ENCODE measurements at places on chromosomes 13 and 19.

GRCh38 chr13:24802074-24802473, 38.1 kb downstream of the RNF17 start:
- DNase-seq: no peak

DNA sequence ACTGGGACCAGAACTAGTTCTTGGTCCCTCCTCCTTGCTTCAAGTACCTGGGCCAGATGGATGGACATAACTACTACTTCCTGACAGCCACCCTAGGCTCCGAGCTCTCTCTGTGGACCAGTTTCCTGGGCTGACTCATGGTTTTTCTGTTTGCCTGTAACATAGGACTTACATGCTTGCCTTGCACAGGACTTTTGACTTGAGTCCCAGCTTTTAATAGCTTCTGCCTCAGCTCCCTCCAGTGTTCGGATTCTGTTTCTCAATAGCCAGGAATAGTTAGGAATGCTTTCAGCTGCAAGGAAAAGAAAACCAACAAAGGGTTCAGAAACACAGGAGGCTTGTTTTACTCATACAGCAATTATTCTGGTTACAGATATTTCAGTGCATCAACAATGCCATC, 405.9 kb downstream of the ZNF536 start:
- DNase-seq: no peak

DNA sequence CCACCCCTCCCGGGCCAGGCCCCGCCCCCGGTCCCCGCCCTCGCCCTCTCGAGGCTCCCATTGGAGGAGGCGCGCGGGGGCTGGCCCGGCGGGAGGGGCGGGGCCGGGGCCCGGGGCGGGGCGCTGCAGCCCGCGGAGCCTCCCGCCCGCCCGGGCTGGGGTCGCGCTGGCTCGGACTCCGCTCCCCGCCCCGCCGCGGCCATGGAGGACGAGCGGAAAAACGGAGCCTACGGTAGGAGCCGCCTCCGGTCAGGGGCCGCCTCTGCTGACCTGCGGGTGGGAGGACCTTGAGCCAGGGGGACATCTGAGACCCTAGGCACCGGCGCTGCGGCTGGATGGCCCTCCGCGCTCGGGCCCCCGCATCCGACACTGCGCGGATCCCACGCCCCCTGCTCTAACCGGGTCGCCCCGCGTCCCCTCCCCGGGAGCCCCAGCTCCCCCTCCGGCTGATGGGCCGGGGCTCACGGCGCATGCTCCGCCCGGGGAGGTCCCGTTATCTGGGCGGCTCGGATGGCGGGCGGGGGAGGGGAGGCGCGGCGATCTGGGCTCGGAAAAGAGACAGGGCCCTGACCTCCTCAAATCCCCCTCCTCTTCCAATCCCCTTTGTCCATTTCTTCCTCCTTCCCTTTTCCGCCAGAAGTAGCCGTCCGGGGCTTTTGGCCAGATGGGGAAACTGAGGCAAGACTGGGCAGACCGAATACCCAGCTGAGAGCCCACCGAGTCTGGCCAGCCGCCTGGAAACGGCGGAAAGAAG, 15.4 kb upstream of the AP1M2 start:
- DNase-seq: peak; percentile 57

DNA sequence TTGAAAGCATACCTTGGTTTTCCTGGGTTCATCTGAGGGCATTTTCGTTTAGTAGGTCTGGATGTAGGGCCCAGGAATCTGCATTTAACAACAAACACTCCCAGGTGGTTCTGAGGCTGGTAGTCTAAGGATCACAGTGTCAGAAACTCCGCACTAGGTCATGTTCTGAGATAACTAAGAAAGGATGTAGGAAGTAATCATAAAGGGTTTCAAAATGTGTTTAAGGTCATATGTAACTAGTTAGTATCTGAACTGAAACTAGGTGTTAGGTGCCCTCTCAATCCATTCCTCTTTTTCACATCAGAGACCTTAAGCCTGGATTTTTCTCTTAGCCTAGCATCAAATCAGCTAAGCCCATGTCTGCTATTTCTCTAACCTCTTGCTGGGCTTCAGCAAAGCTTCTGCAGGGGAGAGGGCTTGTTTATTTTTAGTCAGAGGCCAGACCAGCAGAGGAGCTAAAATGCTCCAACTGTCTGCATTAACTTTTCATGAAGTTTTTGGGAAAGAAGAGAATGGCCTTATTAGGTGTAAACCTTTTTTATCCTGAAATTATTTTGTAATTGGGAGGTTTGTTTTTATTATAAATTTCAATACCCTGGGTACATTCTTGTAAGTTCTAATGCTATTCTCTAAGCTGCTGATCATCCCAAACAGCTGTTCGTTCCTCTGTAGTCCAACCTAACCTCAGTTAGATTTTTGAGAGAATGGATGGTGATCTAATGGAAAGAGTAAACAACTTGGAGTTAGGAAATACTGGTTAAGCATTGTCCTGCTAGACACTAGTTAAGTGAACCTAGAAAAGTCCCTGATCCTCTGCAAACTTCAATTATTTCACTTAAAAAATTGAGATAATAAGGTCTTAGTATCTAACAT, 262.8 kb upstream of the RFC3 start:
- DNase-seq: no peak

DNA sequence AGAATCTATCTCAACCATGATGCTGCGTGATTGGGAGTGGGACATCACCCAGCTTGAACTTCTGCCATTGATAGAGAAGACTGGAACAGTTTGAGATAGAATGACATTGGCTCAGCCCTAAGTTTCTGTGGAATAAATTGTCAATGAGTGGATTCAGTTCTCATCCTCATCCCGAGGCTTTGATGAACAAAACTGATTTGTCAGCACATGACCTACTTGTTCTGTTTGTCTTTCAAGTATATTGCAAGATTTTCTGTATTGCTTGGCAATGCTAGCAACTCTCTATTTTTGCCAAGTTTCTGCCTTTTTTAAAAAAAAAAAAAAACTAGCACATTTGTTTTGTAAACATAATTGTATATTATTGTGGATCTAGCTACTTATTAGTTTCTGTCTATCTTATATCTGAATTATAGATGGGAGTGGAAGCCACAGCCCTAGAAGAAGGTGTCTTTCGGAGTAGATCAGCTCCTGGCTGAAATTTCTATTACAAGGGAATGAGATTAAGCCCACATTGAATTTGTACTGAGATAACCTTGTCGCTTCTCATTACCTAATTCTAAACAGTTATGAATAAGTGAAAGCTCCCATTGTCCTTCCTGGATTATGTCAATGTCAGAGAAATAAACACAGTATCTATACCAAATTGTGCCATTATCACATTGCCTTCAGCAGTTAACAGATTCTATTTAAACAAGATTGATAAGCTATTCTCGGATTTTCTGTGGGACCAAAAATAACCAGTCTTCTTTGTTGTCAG, 166.1 kb downstream of the TNFSF13B start:
- no peak for DNase-seq

- DNase-seq: no peak
Observed at GRCh38 chr19:54208784-54209057, 8.1 kb downstream of the RPS9 start.

GRCh38 chr13:28657784-28658538, 969 bp upstream of the POMP start:
- peak; percentile 28 for DNase-seq

DNA sequence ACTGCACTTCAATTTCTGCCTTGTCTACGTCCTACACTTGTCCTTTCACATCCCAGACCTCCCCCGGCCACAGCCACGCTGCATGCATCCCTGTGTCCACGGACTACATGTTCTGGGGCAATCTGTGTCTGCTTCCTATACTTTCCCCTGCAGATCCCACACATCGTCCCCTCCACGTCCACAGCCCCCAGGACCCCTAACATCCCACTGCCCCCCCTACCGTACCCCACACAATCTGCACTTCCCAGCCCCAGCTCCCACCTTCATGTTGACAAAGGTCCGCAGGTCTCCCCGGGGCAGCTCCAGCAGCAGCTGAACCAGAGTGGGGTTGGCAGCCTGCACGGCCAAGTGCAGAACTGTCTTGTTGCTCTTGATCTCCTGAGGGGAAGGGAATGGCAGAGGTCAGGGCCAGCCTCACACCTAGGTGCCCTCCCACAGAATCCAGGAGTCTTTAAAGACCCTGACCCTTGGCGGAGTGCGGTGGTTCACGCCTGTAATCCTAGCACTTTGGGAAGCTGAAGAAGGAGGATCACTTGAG, 10.2 kb downstream of the NFKBID start:
- no peak for DNase-seq

GRCh38 chr13:98411617-98412265, 165.2 kb downstream of the STK24 start:
- peak; percentile 74 for DNase-seq

- DNase-seq: peak; percentile 83
Observed at GRCh38 chr13:44969551-44970484, 19.5 kb downstream of the NUFIP1 start.

- DNase-seq: no peak
Observed at GRCh38 chr19:34686455-34686854, 9.0 kb downstream of the ZNF302 start.

- peak; percentile 24 for DNase-seq
Observed at GRCh38 chr19:51327066-51328001, 14.6 kb downstream of the VSIG10L start.

GRCh38 chr19:7494416-7495098, 5.7 kb upstream of the PEX11G start:
- no peak for DNase-seq
